ENCODE measurements at places on chromosomes 11 and 22.

DNA sequence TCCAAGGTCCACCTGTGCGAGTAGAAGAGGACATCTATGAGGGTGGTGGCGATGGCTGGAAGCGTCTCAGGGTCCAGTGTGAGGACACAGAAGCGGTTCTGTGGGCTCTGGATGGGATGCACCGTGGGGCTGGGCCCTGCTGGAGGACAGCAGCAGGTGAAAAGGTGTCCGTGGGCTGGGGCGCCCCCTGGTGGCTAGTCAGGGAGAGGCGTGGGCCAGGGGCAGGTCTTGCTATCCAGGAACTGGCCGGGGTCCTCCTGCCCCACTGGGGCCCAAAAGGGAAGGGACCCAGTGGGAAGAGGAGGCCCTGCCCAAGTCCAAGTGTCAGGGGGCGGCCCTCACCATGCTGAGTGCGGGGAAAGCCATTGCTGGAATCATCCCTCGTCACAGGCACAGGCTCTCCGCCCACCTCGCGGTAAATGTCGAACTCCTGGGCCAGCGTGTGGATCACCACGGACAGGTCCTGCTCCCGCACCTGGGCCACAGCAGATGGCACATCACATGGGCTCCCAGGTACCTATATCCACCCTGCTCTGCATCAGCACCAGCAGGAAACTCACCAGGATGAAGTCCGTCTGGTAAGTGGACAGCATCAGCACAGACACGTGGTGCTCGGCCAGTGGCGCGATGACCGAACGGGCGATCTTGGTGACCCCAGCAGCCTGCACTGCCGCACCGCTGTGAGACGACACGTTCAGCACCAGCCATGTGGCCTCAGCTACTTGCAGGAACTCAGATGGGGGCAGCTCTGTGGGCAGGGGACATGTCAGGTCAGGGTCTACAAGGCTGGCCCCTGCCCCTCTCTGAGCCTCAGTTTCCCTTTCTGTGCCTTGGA is 2.3 kb downstream of the CASTOR1 start:
- DNase-seq, result peak; percentile 77

DNA sequence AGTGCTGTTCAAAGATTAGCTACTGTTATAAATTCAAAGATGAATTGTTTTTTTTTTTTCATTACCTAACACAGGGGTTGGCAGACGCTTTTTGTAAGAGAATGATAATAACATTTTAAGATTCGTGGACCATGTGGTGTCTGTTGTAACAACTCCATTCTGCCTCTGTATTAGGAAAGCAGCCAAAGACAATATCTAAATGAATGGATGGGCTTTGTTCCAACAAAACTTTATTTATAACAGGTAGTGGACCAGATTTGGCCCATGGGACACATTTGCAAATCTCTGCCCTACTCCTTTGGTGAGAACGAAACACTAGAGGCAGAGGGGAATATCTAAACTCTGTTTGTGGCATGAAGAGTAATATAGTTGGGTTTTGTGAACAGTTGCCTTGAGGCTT is 83.6 kb upstream of the BLID start:
- DNase-seq, result no peak

- no peak for DNase-seq
Measured at GRCh38 chr11:102267609-102268008, 49.7 kb upstream of the BIRC3 start.

GRCh38 chr11:45988921-45989320 is 66.5 kb downstream of the LARGE2 start:
- DNase-seq, result no peak

DNA sequence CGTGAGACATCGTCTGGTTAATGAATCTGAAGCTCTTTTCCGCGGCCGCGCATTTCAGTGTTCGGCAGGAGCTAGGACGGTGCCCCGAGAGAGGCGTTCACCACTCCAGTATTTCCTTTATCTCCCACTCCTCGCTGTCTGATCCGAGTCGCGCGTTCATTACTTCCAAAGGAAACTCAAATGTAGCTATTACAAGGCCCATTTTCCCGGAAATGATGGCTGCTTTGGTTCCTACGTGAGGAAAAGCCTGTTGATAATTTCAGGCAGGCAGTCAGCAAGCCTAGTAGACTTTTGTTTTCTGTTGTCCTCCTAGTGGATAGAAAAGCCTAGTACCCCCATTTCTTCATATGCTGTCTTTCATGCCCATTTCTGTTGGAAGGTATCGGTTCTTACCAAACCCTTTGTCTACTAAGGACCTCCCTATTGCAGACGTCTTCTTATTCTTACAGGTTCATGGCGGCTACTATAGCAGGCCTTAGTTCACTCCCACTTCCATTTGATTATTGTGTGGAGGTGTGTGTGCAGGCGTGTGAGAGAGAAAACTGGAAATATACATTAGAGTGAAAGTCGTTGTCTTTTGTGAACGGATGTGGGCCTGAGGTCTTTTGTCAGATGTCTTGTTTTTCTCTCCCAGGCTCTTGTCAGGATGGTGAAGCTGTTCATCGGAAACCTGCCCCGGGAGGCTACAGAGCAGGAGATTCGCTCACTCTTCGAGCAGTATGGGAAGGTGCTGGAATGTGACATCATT is 737 bp downstream of the RBM4 start:
- DNase-seq, result no peak

GRCh38 chr11:2816523-2816922 is 69.1 kb downstream of the CDKN1C start:
- no peak for DNase-seq

- DNase-seq, result no peak
Measured at GRCh38 chr11:35683728-35684339, 21.3 kb downstream of the TRIM44 start.

DNA sequence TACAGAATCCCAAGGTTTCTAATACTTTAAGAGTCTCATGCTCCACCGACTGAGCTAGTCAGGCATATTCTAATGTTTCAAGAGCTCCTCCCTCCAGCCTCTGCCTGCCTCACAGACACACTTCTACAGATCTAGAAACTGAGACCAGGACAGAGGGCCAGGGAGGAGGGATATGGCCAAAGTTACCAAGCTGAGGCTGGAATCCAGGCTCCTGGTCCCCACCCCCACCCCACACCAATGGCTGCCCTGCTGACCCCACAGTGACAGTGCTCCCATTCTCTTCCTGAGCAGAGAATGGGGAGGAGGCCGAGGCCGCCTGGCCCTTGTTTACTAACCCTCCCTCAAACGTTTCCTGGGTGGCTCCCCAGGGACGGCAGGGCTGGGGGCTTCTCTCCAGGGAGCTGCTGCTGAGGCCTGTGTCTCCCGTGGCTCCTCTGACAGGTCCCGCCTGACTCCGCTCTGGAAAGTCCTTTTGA is 2.2 kb downstream of the PLEKHB1 start:
- no peak for DNase-seq

GRCh38 chr11:126893796-126894195 is 106.8 kb downstream of the KIRREL3 start:
- no peak for DNase-seq

DNA sequence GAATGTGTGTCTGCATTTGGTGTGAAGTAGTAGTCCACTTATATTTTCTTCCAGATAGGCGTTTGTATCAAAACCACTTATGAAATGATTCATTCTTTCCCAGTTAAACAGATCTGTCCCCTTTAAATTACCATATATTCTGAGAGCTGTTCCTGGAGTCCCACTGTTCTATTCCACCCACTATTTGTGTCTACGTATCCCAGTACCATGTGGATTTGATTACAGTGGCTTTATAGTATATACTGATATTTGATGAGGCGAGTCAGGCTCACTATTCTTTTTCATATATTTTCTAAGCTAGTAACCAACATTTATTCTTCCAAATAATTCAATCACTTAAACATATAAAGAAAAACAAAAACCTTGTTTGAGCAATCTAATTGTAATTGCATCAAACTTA is 81.9 kb upstream of the RASSF10 start:
- DNase-seq, result no peak

GRCh38 chr11:35304386-35304775 is 115.0 kb downstream of the SLC1A2 start:
- no peak for DNase-seq

GRCh38 chr22:27802346-27803073 is 954 bp upstream of the MN1 start:
- DNase-seq, result no peak

DNA sequence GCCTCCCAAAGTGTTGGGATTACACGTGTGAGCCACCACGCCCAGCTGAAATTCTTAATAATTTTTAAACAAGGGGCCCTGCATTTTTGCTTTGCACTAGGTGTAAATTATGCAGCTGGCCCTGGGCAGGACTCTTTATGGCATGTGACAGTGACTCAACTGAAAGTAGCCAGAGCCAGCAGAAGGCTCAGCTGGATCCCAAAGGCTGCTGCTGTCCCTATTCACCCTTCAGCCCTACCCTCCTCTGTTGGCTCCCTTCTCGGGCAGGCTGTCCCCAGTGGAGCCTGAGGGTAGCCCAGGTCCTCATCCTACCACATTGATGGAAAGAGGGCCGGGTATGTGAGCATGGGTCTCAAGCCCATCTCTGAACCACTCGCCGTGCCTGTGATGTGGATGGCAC is 45.6 kb downstream of the CD82 start:
- no peak for DNase-seq

GRCh38 chr11:95768521-95768920 is 21.1 kb downstream of the FAM76B start:
- no peak for DNase-seq

DNA sequence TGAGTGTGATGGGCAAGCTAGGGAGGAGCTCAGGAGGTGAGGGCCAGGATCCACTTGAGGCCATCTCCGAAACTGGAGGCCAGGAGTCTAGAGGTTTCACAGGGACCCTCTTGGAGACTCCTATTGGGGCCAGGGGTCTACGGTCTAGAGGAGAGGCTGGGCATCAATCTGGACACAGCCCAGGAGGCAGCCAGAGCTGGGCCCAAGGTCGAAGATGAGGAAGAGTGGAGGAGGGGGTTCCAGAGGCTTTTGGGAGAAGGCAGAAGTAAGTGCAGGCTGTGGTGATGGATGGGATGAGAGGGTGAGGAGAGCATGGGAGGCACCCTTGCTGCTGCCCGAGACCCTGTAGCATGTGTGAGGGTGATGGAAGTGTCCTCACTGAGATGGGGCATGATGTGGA is 56.6 kb downstream of the LRRC32 start:
- DNase-seq, result no peak

DNA sequence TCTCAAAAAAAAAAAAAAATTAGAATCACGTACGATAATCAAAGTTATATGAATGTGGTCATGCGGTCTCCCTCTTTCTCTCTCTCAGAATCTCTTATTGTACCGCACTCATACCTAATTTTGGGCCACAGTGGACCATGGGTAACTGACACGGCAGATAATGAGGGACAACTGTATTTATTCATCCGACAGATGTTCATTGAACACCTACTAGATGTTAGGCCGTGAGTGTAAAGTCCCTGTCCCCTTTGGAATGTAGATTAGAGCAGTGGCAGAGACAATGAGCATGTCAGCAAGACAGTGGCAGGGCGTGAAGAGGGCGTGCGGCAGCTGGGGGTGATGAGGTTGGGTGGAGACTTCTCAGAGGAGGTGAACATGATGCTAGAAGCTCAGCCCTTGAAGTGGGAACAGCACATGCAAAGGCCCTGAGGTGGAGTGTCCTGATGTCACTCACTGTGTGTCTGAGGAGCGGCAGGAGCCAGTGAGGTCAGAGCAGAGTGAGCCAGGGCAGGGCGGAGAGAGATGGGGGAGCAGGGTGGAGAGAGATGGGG is 25.1 kb downstream of the CACNA1I start:
- DNase-seq, result no peak

- no peak for DNase-seq
Measured at GRCh38 chr11:125075900-125076317, 12.8 kb downstream of the SLC37A2 start.

DNA sequence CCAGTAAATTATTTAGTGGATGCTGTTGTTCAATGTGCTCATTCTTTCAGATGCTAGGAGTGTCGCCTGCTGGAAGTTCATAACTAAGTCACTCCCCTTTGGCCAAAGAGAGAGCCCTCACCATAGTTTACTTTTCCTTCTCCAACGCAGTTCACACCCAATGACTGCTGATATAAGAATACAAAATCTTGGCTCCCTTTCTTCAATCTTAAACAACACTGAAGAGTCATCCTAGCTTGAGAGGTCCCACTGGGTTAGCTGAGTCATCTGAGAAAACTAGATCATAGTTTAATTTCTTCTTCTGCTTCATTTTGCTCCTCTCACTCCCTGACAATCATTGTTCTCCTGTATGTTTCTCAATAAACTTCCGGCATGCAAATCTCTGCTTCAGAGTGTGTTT is 5.4 kb upstream of the OR52L1 start:
- no peak for DNase-seq

- DNase-seq, result no peak
Measured at GRCh38 chr11:98099371-98099770, 921.4 kb upstream of the CNTN5 start.

- no peak for DNase-seq
Measured at GRCh38 chr11:21402274-21402673, 732.9 kb downstream of the NELL1 start.

- DNase-seq, result no peak
Measured at GRCh38 chr22:45254789-45255278, 14.1 kb upstream of the KIAA0930 start.

- no peak for DNase-seq
Measured at GRCh38 chr22:46879083-46879482, 116.6 kb downstream of the TBC1D22A start.

GRCh38 chr11:78429660-78430059 is 12.0 kb upstream of the GAB2 start:
- DNase-seq, result no peak

- no peak for DNase-seq
Measured at GRCh38 chr11:36037031-36037430, 93.2 kb downstream of the LDLRAD3 start.

GRCh38 chr11:41943656-41944055 is 484.2 kb upstream of the LRRC4C start:
- no peak for DNase-seq

DNA sequence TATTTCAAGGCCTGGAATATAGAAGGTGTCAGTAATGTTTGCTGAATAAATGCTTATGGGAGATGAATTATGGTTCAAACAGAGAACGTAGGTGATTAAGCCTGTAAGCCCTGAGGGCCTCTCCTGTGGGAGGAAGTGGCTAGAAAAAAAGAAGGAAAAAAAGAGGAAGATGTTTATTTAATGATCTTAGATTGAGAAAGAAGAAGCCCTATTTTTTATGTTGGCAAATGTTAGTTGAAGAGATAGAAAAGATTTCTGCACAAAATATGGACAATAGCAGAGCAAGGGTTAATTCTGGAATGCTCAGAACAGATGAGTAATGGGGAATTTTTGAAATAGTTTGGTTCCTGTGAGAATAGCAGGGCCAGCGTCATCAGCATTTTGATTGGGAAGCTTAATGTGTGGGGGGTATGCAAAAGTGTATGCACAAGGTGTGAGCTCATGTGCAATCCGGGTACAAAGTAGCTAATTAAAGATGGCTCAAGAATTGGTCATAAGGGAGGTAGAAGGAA is 95.7 kb downstream of the TEAD1 start:
- DNase-seq, result no peak

- no peak for DNase-seq
Measured at GRCh38 chr11:77658213-77659013, 20.8 kb upstream of the CLNS1A start.

GRCh38 chr11:63504933-63505586 is 824 bp upstream of the LGALS12 start:
- no peak for DNase-seq

GRCh38 chr11:126090452-126090851 is 27.8 kb upstream of the CDON start:
- no peak for DNase-seq

GRCh38 chr11:63537293-63538101 is 889 bp downstream of the PLAAT4 start:
- peak; percentile 17 for DNase-seq

GRCh38 chr11:9076661-9077060 is 14.7 kb downstream of the SCUBE2 start:
- DNase-seq, result no peak
